ENCODE measurements at places on chromosomes 4 and X.

- no peak for DNase-seq
These were observed 68.5 kb downstream of the CEP44 start for GRCh38 chr4:174352061-174352819.

GRCh38 chr4:1492142-1492457 lies 85.9 kb upstream of the NKX1-1 start:
- no peak for DNase-seq

GRCh38 chrX:15849555-15849954 lies 5.1 kb downstream of the AP1S2 start:
- no peak for DNase-seq

DNA sequence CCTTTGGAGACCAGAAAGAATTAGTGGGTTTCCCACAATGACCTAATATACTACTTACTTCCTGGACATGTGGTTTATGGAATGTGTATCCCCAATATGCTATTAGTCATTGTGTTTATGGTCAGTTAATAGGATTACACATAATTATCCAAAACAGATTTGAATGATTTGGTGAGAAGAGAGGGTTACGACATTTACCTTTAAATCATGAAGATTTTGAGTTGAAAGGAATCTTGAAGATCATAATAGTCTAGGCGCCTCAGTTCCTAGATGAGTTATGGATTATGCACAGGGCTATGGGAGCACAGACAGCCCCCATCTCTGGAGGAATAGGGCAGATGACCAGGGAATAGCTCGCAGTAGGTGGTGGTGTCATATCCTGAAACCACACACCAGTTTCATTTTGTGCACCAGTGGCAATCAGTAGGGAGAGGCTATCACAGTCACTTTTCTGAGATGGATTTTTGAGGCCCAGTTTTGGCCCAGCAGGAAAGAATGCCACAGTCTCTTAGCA lies 61.3 kb downstream of the SEPTIN11 start:
- no peak for DNase-seq

GRCh38 chr4:185719500-185719858 lies 92.5 kb downstream of the SORBS2 start:
- no peak for DNase-seq

DNA sequence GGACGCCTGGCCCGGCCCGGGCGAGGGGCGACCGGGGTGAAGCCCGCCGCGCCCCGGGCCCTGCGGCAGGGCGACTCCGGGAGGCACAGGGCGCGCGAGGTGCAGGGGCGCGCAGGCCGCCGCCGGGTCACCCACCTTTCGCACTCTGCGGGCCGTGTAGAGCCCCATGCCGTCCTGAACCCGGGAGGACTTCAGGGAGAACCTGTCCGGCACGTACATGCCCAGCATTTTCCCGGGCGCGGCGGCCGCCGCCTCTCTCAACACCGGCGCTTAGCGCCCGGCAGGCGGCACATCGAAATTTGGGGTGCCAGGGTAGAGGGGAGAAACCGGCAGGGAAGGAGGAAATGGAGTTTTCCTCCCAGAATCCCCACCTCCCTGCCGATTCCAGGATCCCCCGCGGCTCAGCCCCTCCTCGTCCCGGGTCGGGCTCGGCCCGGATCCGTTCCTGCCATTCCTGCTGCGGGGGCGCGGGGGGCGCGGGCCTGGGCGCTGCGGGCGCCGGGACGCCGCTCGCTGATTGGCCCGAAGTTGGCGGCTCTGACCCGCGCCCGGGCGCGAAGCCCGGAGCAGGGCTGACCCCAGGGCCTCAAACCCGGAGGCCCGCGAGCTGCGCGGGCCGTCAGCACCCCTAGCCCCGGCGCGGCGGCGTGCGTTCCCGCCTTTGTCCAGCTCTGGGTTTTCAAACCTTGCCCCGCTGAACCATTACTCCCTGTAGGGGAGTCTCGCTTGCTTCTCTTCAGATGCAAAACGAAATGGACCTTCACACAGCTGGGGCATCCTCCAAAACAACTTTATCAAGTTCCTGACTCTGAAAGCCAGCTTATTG lies at the start of gene PRDM5:
Gene PRDM5, minus strand, starts transcription at position 346 of the 826 bp plus-strand sequence. Its CDS starts 118 bp downstream, at position 228.
- peak; percentile 13 for DNase-seq

GRCh38 chr4:125169192-125169591 lies 145.6 kb upstream of the FAT4 start:
- DNase-seq: no peak

GRCh38 chr4:100414016-100414790 lies 103.6 kb downstream of the EMCN start:
- no peak for DNase-seq

- DNase-seq: no peak
These were observed 173.9 kb upstream of the PPARGC1A start for GRCh38 chr4:24063731-24064130.

DNA sequence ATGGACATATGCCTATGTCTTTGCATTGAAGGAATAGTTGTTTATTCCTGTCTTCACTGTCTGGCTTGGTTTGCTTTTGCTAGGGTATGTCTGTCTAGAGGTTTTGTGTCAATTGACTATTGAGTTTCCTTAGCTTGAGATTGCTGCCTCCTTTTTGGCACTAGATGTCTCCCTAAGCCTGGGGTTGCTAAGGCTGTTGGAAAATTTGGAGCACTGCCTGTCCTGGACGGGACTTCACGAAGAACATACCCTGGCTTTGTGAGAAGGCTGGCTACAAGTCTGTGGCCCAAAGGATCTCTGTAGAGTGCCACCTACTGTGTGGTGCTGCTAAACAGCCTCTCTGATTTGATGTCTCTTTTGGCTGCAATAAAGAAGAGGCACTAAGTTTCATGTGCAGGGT lies 183.8 kb upstream of the NUDT10 start:
- DNase-seq: no peak

DNA sequence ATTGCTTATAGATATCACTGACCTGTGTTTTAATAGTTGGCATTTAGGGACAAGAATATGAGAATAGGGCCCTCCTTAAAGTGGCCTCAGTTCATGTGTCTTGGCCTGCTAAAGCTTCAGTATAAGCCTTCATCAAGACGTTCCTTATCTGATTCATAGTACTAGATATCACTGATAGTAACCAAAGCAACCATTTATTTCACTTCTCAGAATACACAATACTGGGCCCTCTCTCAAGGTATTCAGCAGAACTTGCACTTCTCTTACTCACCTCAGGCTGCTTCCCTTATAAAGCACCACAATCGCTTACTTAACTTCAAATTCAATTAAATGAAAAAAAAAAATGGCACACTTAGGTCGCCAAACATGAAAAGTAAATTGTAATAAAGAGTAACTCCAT lies 259.4 kb upstream of the PCDH7 start:
- DNase-seq: no peak

- no peak for DNase-seq
These were observed 23.3 kb downstream of the HOPX start for GRCh38 chr4:56657818-56658217.

GRCh38 chr4:93066749-93067148 lies 761.8 kb upstream of the ATOH1 start:
- DNase-seq: no peak

GRCh38 chrX:42460706-42461105 lies 317.3 kb downstream of the PPP1R2C start:
- DNase-seq: no peak

GRCh38 chrX:71625471-71625870 lies 7.2 kb upstream of the CXCR3 start:
- DNase-seq: no peak
